DND-41 (cell line): ENCODE measurements at places on chromosomes 7 and 10.

- peak; percentile 20 for DNase-seq
These were observed 140.3 kb upstream of the TARP start for GRCh38 chr7:38413784-38414183.

- DNase-seq, result peak; percentile 11
These were observed 417.9 kb downstream of the ANKRD7 start for GRCh38 chr7:118642396-118642795.

- DNase-seq, result no peak
These were observed 5.8 kb upstream of the CYP3A7 start for GRCh38 chr7:99740573-99741440.

DNA sequence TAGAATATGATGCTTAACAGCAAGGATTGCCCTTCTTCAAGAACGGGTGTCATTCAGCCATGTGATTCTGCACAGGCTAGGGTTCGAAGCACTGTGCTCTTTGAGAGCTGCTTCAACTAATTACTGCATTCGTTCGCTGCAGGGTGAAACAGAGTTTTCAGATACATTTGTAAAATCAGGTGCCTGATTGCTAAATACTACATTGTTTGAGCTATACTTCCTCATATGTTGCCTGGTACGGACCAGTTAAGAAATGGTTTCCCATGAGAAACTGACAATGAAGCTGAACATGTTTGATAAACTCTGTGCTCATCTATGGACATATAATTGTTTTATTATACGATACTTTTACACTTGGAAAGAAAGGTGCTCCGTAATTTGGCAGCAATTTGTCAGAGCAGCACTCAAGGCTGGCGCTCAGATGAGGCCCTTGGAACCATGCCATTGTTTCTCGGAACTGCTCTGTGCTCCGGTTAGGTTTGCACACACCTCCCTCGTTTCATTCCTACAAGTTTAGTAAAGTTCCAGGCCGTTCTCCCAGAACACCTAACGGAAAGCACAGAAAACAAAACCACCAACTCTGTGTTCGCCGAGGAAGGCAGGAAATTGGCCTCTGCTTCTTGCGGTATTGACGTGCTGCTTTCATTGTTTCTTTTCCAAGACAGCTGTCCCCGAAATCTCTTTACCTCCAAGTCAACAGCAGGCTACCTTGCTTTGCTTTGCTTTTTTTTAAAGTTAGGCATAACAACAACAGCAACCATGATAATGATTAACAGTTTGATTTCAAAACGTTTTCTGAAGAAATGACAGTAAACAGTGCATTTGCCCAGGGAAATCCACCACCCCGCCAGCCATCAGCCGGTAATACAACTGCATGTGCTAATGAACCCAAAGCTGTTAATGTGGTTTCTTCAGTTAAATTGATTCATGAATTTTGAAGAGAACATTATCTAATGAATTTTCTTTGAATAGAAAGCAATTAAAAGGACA, 206.9 kb downstream of the EBF3 start:
- DNase-seq, result peak; percentile 69

DNA sequence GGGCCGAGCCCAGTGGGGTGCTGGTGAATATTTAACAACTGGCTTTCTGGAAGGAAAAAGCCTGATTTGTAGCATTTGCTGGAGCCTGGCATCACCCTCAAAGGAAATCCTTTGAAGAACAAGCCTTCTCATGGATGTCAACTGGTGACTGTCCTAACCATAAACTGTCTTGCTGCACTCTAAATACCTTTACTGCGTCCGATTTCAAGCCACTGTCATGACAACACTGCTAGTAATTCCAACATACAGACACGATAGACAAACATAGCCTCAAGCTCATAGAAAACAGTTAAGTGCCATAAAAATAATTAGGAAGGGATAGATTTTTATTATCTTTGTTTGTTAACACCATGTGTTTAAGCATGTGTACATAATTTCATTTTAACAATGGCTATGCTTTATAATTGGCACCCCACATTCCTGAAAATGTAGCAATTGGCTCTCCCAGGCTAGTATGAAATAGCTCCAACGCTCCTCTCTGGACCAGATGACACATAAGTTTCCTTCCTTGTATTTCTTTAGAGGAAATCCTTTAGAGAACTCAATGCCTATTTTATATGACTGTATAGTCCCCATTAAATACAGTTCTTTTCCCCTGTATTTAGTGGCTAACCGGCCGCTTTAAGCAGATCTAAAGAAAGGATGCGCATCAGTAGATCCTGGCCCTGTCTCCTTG, 273.4 kb downstream of the PRPF18 start:
- DNase-seq, result no peak

GRCh38 chr7:80272560-80273239, 138.1 kb downstream of the GNAI1 start:
- no peak for DNase-seq

DNA sequence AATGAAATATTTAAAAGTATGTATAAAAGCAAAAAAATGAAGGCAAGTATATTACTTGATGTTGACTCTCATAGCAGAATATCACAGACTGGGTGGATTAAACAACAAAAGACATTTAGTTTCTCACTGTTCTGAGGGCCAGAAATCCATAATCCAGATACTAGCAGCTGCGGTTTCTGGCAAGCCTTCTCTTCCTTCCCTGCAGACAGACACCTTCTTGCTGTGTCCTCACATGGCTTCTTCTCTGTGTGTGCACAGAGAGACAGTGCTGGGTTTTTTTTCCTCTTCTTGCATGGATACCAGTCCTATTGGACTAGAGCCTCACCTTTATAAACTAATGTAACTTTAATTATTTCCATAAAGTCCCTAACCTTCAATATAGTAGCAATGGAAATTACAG, 127.9 kb upstream of the AKR1E2 start:
- DNase-seq, result no peak

GRCh38 chr10:32481606-32482005, 35.7 kb downstream of the CCDC7 start:
- DNase-seq, result no peak

- DNase-seq, result no peak
These were observed 109.3 kb downstream of the CPEB3 start for GRCh38 chr10:92181575-92181974.

GRCh38 chr7:132073920-132074589, 502.2 kb downstream of the PLXNA4 start:
- DNase-seq, result no peak

DNA sequence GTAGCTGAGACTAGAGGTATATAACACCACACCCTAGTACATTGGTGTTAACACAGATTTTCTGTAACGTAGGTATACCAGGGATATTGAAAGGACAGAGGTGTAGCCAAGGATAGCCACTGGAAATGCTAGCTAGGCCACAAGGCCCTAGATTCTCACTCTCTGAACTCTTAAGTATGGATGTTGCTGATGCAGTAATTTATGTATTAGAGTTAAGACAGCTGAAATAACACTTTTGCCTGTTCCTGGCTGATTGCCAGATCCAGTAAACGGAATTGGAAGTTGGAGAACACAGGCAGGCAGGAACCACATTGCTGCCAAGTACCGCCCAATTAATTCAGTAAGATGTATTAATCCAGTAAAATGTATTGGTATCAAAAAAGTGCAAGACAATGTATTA, 1.8 kb downstream of the CALU start:
- no peak for DNase-seq

DNA sequence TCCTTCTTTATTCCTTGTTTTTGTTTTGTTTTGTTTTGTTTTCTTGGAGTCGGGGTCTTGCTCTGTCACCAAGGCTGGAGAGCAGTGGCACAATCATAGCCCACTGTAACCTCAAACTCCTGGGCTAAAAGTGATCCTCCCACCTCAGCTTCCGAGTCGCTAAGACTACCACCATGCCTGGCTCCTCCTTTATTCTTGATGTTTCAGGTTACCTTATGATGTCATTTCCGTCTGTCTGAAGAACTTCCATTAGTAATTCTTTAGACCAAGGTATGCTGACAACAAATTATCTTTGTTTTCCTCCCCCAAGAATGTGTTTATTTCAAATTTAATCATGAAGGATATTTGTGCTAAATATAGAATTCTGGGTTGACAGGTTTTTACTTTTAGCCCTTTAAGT, 18.1 kb upstream of the ATAD1 start:
- DNase-seq, result no peak

GRCh38 chr7:30679664-30680063, 2.6 kb downstream of the CRHR2 start:
- no peak for DNase-seq

- peak; percentile 43 for DNase-seq
These were observed 54.0 kb downstream of the RAPGEF5 start for GRCh38 chr7:22302951-22303423.

- peak; percentile 28 for DNase-seq
These were observed 9.4 kb upstream of the PGAM1 start for GRCh38 chr10:97416565-97416964.

DNA sequence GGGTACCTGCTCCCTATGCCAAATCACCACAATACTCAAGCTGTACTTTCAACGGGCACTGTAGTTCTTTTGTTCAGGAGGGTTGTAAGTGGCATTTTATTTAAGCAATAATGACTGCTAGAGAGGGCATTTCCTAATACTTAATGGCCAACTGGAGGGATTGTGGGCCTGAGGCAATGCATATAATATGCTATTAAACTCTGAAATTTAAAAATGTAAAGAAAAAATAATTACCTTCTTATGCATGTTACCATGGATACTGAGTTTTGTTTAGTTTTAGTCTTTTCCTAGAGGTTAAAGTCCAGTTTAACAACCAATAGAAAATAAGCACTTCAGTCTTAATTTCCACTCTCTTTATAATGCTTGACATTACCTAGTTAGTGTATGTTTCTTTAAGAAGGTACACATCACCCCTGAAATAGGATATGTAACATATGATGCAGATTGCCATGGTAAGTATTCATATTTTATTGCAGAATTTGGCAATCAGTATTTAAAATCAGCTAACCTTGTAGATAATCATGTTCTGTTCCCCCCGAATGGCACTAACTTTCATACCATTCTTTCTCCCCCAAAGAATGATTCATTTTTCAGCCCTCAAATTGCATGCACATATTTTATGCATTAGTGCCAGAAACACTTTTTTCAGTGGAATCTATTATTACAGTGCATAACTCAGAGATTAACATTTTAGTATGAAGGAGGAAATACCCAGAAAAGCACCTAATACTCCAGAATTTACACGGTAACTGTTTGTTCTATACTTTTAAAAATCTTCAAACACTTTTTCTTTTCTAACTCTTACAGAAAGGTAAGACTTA, 90.3 kb upstream of the ZNF438 start:
- no peak for DNase-seq

DNA sequence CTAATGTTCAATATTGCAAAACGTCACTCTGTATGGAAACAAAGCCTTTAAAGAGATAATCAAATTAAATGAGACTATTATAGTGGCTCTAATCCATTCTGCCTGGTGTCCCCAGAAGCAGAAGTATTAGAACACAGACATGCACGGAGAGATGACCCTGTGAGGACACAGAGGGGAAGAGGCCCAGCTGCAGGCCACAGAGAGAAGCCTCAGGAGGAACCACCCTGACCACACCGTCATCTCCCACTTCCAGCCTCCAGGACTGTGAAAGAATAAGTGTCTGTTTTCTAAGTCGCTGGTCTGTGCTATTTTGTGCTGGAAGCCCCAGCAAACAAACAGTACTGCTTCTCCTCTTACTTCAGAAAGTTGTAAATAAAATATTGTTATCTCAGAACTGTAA, 283.5 kb upstream of the ADARB2 start:
- DNase-seq, result no peak

DNA sequence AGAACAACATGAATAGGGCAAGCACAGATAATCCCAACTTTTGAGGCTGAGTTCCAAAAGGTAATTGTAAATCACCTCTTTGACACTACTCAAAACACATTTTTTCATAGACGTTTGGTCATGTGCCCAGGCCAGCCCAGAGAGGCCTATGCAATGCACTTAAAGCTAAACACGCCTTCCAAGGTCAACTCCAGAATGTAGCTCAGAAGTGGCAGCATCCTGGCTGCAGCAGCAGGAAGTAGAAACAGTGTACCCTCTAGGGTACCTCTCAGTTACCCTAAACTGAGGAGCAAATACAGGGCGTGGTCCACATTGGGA, 58.7 kb downstream of the OSBPL3 start:
- peak; percentile 25 for DNase-seq

- DNase-seq, result no peak
These were observed 112.6 kb downstream of the WDR37 start for GRCh38 chr10:1168763-1169162.

DNA sequence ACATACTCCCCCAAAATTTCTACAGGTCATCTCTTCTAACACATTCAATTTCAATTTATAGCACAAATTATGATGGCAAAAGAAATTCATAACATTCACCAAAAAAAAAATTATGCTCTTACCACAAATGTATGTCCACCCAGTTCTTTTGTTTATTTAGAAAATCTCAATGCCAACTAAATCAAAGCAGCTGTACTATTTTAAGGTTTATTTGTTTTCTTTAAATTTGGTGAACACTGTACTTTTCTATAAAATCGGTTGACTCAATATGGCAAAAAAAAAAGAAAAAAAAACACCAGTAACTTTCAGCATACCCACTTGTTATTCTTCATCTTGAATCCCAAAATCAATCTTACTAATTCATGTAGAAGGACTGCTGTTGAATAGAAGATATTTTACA, 225.7 kb downstream of the AGMO start:
- DNase-seq, result no peak

DNA sequence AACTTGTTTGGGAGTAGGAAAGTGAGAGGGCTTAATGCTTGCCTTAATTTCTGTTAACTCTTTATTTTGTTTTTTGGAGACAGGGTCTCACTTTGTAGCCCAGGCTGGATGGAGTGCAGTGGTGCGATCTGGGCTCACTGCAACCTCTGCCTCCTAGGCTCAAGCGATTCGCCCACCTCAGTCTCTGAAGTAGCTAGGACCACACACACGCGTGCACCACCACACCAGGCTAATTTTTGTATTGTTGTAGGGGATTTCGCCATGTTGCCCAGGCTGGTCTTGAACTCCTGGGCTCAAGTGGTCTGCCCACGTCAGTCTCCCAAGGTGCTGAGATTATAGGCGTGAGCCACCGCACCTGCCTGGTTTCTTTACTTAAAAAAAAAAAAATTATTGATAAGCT, 1.9 kb downstream of the PPP2R2D start:
- no peak for DNase-seq

DNA sequence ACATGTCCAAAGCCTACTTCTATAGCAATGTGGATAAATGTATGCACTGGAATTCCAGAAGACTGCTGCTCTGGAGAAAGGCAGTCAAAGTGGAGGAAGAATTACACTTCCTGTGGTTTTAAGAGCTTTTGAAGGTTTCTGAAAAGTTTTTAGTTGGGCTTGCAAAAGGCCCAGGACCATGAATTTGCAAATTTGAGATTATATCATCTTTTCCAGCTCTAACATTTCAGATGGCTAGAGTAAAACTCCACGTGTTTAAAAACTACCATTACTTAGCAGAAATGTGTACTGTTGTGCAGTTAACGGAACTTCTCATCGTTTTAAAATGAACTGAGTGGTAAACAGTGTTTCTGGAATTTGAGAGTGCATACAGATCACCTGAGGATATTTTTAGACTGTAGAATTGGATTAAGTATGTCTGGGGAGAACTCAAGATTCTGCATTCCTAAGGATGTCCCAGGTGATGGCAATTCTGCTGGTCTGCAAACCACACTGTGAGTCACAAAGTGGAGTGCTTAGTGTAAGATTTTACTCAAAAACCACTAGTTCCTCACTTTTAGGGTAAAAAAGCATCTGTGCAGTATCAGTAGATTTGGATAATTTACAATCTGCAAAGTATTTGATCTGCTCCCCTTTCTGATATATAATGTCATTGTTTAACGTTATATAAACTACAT, 32.9 kb upstream of the CCDC71L start:
- no peak for DNase-seq
